ENCODE measurements at places on chromosomes 6 and 20.

GRCh38 chr6:134732763-134733162 lies 217.1 kb downstream of the ALDH8A1 start:
- no peak for DNase-seq

DNA sequence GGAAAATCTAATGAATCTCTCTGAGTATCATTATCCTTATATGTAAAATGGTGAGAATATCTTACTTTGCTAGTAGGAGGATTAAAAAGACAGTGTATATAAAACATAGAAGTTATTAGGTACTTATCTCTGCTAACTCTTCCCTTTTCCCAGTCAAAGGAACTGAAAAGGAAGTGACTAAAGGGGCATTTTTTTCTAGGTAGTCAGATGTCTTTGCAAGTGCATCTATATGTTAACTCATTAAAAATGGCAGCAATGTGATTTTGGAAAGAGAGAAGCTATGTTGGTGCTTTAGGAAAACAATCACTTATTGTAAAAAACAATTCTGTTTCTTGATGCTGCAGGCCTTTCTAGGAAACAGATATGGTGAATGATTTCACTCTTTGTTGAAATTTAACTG lies 180.9 kb downstream of the SAMD5 start:
- DNase-seq: no peak

DNA sequence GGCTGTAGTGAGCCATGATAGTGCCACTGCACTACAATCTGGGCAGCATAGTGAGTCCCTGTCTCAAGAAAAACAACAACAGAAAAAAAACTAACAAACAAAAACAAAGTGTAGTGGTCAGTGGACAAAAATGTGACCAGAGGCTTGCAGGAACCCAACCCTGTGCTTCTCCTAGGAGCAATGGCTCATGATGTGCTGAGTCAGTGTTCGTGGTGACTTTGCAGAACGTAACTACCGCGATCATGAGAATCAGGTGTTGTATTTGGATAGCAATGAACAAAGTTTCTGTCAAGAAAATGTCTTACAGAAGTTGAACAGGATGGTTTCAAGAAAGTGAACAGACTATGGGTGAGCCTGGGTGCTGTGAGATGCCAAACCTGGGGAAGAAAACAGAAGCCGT lies 18.5 kb upstream of the FOXC1 start:
- no peak for DNase-seq

DNA sequence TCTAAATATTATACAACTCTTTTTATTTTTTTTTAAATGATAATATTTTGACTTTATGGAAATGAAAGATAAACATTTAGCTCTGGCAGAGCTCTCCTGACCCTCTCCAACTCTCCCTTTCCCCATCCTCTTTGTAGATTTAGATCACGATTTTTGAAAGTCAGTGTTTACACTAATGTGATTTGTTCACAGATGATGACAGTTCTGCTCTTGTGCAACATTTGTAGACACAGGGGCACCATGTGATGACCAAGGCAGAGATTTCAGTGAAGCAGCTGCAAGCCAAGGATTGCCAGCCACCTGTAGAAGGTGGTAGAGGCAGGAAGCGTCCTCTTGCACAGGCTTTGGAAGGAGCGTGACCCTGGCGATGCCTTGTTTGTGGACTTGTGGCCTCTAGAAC lies 483.2 kb downstream of the QKI start:
- DNase-seq: no peak

DNA sequence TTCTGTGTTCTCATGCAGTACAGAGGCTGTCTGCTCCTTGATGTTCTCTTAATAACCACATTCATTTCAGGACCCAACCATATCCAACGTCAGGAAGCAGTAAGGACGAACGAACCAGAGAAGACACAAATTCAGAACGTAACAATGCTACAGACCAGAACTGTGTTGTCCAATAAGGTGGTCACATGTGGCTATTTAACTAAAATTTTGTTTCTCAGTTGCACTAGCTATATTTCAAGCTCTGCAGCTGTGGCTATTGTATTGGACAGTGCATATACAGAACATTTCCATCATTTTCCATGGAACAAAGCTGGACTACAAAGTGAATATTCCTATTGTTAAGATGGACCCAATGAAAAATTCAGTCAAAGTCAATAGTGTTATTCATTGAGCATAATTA lies 27.0 kb downstream of the MAP7 start:
- no peak for DNase-seq

DNA sequence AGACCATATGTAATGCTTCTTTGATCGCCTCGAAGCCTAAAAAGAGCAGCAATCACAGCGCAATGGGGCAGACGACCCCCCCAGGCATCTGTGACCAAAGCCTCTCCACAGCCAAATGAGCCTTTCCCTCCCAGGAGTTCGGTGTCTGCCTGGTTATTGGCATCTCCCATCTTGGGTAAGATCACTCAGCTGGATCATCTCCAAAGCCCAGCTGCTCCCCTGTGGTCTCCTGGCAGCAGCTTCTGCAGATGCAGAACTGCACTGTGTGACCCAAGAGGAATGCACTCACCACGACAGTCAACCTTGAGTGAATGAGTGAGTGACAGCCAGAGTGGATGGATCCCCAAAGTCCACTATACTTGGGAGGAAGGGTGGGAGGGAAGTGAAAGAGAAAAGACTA lies 44.8 kb upstream of the IYD start:
- DNase-seq: no peak

- DNase-seq: no peak
These were observed 2.8 kb upstream of the FOXC1 start for GRCh38 chr6:1606780-1607515.

- DNase-seq: no peak
These were observed 13.3 kb upstream of the HMGN4 start for GRCh38 chr6:26524722-26525370.
